Right lobe of liver (tissue), 6 donors: ENCODE measurements at places on chromosomes 13 and 19. TPM values are rescaled to one million over a fixed set of nuclear protein-coding genes. Genes with fewer than 3 reads are reported as not detected.

Gene SPC24
- 3.0 TPM for total RNA-seq

Gene NLRP5
- not detected for total RNA-seq

GRCh38 chr13:82739881-82740280, 1142.4 kb downstream of the SLITRK1 start:
- no peak for DNase-seq

DNA sequence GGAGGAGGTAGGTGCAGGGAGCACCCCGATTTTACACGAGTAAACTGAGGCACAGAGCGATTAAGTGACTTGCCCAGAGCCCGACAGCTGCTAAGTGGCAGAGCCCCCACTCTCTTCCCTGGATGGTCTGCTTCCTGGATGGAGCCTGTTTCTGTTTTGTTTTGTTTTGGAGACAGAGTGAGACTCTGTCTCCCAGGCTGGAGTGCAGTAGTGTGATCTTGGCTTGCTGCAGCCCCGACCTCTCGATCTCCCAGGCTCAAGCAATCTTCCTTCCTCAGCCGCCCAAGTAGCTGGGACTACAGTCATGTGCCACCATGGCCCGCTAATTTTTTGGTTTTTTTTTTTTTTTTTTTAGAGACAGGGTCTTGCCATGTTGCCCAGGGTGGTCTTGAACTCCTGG, 17.3 kb downstream of the BICRA start:
- DNase-seq: no peak
